ENCODE measurements at places on chromosomes 7 and 10.

- DNase-seq, result no peak
Measured at GRCh38 chr7:75688200-75689136, 50.3 kb downstream of the HIP1 start.

DNA sequence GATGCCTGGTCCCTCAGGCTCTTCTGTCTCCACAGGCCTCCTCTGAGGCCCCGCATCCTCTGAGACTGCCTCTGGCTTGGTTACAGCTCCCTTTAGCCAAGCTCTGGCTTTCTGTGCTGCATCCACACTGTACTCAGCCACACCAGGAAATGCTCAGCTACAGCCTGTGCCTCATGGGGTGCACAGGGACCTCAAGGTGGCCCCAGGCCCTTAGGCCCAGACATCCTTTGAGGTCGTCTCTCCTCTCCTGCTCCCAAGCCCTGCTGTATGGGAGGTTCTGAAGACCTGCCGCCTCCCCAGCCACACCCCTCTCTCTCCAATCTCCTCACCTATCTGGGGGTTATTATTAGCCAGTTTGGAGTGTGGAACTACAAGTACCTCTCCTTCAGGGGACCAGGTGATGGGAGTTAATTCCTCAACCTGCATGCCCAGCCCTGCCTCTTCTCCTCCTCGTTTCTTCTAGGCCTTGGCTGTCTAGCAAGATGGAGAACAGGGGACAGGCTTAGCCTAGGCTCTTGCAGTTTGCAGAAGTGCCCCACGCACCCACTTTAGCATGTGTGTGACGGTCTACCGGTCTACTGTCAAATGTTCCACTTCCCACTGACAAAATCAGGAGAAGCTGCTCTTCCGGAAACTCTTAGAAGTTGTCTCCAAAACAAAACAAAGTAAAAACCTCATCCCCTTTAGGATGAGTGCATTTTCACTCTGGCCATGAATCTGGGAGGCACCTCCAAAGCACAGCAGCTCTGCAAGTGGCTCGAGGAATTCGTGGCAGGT is 64.0 kb upstream of the WAC start:
- DNase-seq, result no peak

- DNase-seq, result no peak
Measured at GRCh38 chr7:155341463-155341983, 43.8 kb downstream of the INSIG1 start.

- DNase-seq, result no peak
Measured at GRCh38 chr7:70439651-70440050, 692.3 kb upstream of the GALNT17 start.

DNA sequence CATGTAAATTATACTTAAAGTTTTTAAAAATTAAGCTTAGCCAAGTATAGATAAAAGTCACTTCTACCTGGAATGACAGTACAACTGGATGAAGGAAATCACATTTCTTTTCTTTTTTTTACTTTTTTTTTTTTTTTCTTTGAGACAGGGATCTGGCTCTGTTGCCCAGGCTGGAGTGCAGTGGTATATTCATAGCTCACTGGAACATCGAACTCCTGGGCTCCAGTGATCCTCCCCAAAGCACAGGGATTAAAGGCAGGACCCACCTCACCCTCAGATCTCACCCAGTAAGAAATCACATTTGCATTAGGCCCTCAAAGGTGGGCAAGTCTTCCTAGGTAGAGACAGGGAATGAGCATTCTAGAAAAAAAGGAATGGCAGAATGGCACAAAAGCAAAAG is 69.5 kb upstream of the C1GALT1 start:
- DNase-seq, result no peak

- no peak for DNase-seq
Measured at GRCh38 chr7:132464740-132465139, 111.5 kb downstream of the PLXNA4 start.

DNA sequence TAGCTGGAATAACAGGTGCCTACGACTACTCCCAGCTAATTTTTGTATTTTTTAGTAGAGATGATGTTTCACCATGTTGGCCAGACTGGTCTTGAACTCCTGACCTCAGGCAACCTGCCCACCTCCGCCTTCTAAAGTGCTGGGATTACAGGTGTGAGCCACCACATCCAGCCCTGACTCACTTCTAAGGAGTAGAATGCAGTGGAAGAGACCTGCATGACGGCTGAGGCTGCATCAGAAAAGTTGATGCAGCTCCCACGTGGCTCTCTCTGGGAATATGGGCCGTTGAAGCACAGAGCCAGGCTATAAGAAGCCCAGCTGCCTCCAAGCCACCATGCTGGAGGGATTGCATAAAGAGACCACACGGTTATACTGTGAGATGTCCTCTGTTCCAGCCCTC is 21.6 kb upstream of the ASL start:
- no peak for DNase-seq

DNA sequence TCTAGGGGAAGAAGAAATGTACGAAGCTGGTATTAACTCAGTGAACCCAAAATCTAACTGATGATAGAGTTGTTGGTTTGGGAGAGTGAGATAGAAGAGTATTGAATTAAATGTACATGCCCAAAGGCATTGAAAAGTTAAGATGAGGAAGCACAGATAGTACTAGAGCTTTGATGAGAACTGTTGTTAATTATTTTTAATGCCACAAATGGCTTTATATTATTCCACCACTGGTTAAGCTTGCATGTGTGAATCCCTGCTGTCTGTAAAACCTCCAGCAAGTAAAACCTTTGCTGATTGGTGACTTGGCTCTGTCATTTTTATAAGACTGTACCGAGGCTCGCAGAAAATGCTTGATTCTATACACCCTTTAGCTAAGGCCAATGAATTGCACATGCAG is 382.7 kb upstream of the LRGUK start:
- no peak for DNase-seq

Measured in tibial artery (tissue), 4 donors.